Subcutaneous adipose tissue (tissue), 4 donors: ENCODE measurements at places on chromosomes 1 and 21. TPM values are rescaled to one million over a fixed set of nuclear protein-coding genes. Genes with fewer than 3 reads are reported as not detected.

SCMH1 gene
- 46.6 TPM for total RNA-seq

SAMD13 gene
- total RNA-seq = 4.6 TPM

S100A9 gene
- total RNA-seq = 212 TPM

ARMH1 gene
- not detected for total RNA-seq

HSPA6 gene
- total RNA-seq = 3.6 TPM
